Activated CD4-positive, alpha-beta T cell treated with anti-CD3 and anti-CD28 coated beads, Interleukin-2, Interleukin-4, amounts not matched to agents 100 ng/mL and 50 ng/mL, durations not matched to agents 16 hours and 8 hours (primary cell): ENCODE measurements at places on chromosomes 3 and 15.
A peak's percentile ranks its signal among the peaks of the same experiment; 100 is the strongest.

DNA sequence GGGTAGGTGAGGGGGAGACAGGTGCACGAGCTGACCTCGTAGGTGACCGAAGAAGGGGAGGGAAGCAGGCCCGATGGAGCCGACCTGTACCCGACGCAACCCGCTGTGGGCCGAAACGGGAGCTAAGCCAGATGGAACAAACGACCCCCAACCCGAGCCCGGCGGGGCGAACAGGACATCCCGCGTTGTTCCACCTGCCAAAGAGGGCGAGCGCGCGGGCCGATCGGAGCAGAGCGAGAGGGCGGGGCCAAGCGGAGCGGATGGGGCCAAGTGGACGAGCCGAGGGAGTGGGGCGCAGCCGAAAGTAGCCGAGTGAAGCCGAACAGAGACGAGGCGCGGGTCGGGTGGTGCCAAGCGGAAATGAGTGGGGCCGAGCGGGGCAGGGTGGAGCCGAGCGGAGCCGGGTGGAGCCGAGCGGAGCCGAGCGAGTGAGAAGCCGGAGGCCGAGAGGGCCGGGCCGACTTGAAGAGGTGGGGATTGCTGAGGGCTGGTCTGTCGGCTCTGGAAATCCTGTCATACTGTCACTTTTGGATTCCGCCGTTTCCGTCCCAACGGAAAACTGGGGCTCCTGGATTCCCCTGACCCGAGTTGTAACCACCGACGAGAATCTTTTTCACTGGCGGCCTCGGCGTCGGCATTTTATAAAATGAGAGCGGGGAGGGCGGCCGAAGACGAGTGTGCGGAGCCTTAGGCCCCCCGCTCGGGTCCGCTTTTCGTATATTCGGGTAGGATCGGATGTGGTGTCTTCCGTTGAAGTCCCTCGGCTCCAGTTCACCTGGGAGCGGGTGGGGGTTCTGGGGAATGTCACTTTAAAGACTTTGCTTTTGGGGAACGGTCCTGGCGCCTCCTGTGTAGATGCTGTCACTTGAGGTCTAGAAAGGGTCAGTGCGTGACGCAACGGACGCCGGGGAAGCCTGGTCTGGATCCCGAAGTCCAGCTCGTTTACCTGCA is 15.6 kb upstream of the WNT7A start:
- DNase-seq: peak; percentile 95

- no peak for DNase-seq
Observed at GRCh38 chr15:56440214-56440770, 24.6 kb downstream of the MNS1 start.

DNA sequence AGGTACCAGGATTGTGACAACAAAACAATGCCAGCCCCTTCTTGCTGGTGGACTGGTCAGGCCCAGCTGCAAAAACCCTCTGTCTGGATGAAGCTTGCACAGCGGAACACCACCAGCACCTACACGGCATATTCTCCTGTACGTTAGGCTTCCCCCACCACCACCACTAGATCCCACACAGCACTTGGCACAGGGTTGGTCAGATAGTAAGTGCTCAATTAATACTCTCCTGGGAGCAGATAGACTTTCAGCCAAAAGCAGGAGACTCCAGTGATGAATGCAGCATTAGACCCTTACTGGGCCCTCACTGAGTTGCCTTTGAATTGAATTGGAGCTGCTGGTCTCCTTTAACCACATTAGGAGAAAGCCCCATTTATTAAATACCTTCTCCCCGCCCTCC is 97.9 kb downstream of the CPN2 start:
- no peak for DNase-seq

DNA sequence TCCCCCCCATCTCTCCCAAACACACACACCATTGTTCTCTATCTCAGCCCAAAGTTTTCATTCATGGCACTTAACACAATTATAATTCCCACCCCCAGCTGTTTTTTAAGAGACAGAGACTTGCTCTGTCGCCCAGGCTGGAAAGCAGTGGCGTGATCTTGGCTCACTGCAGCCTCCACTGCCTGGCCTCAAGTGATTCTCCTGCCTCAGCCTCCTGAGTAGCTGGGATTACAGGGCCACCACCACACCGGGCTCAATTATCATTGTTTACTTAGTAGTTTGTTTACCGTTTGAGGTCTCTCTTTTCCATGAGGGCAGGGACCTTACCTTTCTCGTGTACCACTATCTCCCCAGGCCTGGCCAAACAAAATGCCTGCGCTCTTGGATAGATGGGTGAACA is 79.8 kb upstream of the RAD18 start:
- no peak for DNase-seq

- DNase-seq: peak; percentile 50
Observed at GRCh38 chr15:63288778-63289378, 11.5 kb downstream of the APH1B start.

GRCh38 chr15:93861413-93861812 is 369.9 kb upstream of the MCTP2 start:
- no peak for DNase-seq

DNA sequence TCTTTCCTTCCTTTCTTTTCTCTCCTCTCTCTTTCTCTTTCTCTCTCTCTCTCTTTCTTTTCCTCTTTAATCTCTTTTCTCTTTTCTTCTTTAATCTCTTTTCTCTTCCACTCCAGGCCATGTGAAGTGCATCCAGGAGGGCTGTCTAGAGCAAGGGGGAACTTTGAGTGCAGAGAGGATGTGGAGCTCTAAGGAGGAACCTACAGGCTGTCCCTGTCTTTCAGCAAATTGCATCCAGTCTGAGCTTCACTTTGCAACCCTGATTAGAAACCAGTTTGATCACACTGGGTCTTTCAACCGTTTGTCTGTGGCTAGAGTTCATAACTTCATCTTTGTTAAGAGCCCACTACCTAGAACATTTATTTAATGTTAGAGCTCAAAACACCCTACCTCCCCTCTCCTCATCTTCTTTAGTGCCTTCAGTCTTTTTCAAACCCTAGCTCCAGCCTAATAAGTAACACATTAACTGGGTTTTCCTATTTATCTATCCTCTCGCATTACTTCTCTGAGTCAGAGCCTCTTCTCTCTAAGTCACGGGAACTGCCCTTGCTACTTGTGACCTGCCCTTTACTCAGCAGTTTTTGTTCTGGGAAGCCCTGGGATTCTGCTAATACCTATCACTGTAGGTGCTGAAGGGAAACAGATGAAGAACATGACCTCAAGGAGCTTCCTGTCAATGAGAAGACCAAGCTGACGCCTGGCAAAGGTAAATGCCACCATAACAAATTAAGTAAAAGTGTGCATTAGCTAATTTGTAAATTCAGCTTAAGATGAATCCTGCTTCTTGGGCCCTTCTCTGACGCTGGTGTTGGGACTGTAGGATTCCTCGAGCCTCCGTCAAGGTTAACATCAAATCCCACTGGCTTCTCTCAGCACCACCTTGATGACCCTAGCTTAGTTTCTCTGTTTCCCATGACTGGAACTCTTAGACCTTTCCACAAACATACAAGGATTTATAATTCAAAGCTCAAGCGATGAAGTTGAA is at the start of gene GCNT3:
Gene GCNT3, plus strand, starts transcription at position 508 of the 985 bp plus-strand sequence. CDS start 6,456 bp downstream, outside the sequence.
- DNase-seq: no peak

DNA sequence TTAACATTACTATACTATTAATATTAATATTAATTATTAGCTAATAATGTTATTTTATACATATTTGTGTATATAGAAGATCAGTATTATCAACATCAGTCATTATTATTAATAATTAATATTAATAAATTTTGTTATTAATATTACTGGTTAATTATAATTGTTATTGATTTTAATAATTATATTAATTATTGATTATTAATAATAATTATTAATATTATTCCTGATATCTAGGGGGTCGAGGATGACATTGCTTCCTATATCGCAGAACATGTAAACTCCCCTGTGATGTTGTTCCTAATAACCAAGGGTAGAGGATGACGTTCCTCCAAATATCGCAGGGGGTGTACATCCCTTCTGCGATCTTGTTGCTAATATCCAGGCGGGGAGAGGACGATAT is 17.3 kb upstream of the BMF start:
- no peak for DNase-seq

DNA sequence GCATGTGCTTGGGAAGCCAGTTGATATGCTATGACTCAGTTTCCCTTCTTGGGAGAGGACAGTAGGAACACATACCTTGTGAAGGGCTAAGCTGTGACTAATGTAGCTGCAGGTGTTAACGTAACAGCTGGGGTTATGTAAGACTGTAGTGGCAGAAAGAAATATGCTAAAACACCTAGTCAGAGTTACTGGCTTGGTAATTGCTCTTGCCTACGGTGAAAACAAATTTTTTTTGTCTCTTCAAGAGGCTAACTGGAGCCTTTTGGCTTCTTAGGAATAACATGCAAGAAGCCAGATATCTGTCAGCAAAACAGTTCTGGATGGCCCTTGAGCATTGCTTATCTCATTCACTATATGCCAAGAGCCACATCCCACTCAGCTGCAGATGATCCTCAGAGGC is 1.4 kb downstream of the MAPKBP1 start:
- no peak for DNase-seq

DNA sequence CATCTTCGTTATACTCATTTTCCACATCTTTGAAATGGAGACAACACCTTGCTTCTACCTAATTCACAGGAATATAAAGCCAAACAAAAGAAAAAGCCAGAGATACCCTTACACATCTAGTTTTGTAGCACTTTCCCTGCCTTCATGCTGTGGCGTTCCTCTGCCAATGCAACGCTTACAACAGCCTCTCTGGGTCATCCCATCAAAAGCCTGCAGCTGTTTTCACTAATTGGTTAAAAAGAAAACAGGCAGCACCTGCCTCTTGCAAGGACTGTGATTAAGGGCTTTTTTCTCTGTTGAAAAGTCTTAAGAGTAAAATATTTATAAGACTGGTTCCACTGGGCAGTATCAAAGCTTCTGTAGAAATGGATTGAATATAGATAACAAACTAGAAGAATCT is 120.3 kb downstream of the FMN1 start:
- no peak for DNase-seq

- no peak for DNase-seq
Observed at GRCh38 chr3:94311651-94312050, 248.8 kb downstream of the NSUN3 start.

DNA sequence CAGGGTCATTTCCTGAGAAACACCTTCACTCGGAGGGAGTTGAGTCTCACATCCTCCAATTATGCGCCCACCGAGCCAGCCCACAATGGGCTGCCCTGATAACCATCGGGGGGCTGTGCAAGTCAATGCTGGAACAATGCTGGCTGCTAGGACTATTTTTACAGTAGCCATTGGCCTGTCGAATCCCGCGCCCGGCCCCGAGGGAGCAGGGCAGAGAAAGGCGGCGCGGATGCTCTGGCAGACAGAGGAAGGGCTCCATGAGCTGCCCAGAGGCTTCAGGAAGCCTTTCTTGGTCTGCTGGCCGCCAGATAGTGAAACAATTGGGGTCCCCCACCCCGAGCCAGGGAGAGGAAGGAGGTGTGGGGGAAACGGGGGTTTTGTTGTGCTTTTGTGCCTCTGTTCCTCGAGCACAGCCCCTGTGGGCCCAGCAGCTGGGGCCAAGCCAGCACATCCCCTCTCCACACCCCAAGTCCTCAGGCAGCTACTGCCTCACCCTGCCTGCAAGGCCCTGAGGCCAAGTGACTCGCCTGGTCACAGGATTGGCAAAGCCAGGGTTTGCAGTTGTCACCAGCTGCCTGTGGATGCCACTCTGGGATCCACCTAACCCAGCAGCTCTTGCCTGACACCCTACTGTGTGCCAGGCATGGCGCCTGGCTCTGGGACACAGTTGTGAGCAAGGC is 39.0 kb downstream of the SLC6A6 start:
- DNase-seq: no peak

GRCh38 chr3:136909187-136909586 is 47.2 kb downstream of the NCK1 start:
- no peak for DNase-seq

DNA sequence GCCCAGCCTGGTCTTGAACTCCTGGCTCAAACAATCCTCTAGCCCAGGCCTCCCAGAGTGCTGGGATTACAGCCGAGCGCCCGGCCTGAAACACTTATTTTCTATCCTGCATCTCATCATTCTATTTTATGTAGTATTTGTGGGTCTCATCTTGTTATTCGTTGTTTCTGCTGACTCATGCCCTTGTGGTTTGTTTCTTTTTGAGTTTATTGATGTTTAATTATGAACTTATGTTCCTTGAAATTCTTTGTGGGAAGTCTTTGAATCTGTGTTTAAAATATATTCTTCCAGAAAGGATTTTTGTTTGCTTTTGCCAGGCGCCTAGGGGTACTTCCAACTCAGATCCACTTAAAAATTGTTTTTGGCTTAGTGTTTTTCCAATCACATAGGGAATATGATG is 78.3 kb upstream of the C15orf39 start:
- no peak for DNase-seq

GRCh38 chr15:67311731-67312130 is 57.1 kb downstream of the IQCH start:
- no peak for DNase-seq

GRCh38 chr3:128933922-128934253 is 54.5 kb downstream of the ACAD9 start:
- DNase-seq: no peak

DNA sequence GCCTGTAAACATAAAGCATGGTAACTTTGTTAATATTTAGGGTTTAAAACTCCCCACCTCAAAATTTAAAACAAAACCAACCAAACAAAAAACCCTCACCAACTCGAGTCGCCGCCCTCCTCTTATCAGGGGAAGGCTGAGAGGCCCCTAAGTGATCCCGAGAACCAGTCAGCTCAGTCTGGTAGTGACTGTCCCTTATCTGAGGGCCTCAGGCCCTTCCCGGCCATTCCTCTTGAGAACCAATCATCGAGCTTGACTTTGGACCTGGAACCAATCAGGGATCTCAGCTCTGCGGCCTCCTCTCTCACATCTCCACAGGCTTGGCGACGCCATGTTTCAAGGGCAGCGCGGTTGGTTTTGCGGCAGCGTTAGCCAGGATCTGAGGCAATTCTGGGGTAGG is at the start of gene TERB2:
Gene TERB2, plus strand, starts transcription at position 300 of the 400 bp plus-strand sequence. Its CDS starts 32 bp downstream, at position 332.
- no peak for DNase-seq

DNA sequence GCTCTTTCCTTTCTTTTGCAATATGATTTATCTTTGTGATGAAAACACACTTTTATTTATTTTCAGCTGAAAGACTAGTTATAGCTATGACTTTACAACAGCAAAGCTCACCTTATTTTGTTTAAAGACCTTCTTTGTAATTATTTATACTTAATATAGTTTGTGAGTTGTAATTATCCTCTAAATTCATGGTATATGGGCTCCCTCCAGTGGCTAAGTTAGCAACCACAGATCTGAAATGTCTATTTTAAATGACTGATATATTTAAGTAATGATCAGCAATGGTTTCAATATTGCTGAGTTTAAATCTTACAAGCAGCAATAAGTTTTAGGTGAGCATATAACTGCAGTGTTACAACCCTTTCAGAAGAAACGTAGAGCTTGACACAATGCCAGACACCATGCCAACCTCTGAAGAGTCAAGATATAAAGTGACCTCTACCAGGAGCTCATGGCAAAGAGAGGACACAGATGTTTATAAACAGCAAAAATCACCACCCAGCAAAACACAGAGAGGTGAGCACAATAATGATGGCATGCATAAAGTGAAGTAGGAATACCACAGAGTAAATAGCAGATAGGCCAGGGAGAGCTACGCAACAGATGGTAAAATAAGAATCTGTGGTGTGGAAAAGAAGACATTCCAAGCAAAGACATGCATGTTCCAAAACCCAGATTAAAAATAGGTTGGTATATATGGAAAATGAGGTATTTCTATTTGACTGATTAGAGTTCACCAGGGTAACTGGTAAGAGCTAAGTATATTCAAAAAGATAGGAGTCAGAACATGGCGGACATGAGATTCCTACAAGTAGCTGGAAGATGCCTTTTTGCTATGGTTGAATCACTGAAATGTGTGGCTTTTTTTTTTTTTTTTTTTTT is 143.7 kb upstream of the ZNF385D start:
- no peak for DNase-seq

GRCh38 chr3:37096975-37097374 is 77.4 kb downstream of the LRRFIP2 start:
- DNase-seq: no peak

GRCh38 chr3:159910991-159911663 is 77.5 kb upstream of the IL12A start:
- peak; percentile 23 for DNase-seq
